ENCODE measurements at places on chromosomes 7 and 10.

DNA sequence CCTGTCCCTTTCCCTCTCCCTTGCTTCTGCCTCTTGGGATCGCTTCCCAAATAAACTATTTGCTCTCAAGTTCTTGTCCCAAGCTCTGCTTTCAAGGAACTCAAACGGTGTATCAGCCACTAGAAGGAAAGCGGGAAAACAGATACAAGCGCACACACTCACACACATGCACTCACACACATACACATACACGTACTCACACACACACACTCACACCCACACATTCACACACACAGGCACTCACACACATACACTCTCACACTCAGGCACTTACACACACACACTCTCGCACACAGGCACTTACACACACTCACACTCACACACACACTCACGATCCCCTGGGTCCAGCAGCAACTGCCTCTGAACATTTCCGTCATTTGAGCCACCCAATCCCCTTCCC lies 121.9 kb downstream of the RAB11FIP2 start:
- no peak for DNase-seq

DNA sequence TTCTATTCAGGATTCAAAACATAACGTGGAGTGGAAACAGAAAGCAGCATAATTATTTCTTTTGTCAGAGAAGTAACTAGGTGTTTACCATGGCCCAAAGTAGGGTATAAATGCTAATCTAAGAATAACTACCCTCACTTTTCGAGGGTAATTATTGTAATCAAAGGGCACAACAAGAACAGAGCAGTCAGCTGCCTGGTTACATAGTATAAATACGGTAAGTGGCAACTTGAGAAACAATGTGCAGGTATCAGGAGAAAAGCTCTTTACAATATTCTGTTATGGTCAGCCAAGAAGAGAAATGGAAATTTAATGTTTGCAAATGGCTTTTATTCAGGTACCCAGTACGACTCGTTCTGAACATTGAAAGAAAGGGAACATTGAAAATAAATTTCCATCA lies 242.0 kb upstream of the NPY start:
- no peak for DNase-seq

DNA sequence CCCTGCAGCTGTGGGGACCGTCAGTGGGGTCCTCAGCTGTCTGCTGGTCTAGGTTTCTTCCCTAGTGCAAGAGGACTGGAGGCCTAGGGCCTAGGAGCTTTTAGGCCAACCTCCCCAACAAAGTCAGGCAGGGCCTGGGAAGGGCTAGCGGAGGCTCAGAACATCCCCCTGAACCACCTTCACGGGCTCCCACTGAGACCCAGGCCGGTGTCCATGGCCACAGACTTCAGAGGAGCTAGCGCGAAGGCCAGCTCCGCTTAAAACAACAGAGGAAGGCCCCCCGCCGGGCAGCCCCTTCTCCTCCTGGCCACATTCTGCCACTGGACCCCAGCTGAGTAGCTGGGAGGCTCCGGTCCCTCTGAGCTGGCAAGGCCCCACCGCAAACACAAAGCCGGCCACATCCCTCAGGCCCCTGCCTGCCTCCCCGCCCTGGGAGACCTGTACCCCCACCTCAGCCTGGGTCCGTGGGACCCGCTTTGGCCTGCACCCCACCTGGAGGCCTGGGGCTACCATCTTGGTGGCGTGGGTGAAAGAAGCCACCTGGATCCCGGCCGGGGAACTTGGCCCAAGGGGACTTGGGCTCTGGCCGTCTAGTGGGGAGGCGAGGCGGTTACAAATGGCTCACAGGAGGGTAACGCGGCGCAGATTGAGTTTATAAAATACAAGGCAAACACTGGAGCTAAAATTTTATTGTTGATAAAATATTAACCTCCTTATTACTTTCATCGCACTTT lies 5.4 kb upstream of the UNCX start:
- DNase-seq: peak; percentile 59

DNA sequence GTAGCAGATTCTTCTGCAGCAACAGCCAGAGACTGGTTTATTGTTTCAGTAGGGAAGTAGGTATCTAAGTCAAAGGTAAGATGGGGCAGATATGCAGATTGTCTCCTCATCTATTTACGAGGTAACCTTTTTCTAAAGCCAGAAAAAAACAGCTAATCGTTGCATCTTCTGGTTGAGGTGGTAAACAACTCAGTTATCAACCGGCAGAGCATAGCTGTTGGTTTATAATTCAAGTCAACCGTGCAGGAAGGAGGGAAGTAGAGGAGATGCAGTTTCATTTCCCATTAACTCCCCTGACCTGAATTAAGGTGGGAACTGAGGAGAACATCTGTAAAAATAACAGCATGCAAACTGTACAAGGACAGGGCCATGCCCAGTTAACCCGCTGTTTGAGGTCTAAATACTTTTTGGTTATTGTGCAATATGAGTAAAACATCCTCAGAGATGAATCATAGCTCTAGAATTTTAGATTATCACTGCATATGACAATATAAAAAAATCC lies 156.5 kb upstream of the ITGB1 start:
- no peak for DNase-seq

GRCh38 chr10:47104786-47105385 lies 193.7 kb downstream of the PTPN20 start:
- DNase-seq: no peak

GRCh38 chr10:88227342-88228018 lies 355.6 kb downstream of the RNLS start:
- DNase-seq: no peak

DNA sequence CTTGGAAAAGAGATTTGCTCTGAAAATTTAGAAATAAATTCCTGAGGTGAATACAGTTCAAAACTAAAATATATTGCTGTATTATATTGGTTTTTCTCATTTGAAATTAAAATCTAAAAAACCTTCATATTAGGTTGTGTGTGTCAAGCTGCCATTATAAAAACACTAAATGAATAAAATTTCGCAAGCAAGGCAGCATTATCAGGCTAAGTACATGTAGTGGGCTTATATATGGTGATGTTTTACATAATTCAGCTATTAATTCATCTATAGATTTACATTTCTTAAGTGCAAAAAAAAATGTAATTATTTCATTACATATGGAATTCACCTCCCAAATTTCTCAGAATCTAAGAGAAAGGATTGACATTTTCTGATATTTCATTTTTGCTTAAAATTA lies 5.3 kb downstream of the MEOX2 start:
- DNase-seq: no peak

DNA sequence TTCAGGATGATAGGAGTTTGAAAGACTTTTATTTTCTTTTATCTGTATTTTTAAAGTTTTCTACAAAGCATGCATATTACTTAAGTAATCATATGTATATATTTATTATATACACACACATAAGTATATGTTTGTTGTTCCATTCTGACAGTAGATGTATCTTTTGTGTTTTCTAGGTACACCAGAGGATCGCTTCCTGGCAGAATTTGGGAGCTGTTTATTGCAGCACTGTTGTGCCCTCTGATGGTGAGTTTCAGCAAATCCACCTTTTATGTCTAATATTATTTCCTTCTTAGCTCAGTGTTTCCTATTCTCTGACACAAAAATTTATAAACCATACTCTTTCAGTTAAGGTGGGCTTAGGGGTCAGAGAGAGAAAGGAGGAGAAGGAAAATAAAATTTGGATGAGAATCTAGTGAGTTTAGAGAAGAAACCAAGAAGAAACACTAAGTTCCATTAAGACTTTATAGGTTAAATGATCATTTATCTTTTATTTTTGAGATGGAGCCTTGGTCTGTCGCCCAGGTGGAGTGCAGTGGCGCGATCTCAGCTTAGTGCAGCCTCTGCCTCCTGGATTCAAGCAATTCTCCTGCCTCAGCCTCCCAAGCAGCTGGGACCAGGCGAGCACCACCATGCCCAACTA lies 59.2 kb upstream of the OIT3 start:
- DNase-seq: peak; percentile 19

- no peak for DNase-seq
Measured at GRCh38 chr7:1963575-1963974, 269.2 kb downstream of the MAD1L1 start.
